Sigmoid colon (tissue), 7 donors: ENCODE measurements at places on chromosomes 13 and 19. TPM values are rescaled to one million over a fixed set of nuclear protein-coding genes. Genes with fewer than 3 reads are reported as not detected.

The ADAT3 gene
- total RNA-seq, result 2.2 TPM

The ZNF254 gene
- total RNA-seq, result 21.1 TPM

The ZNF358 gene
- total RNA-seq, result 68.3 TPM

The LYPD5 gene
- total RNA-seq, result 1.1 TPM

The CLDN10 gene
- not detected for total RNA-seq

The AKAP11 gene
- total RNA-seq, result 38.1 TPM

The NOP53 gene
- total RNA-seq, result 432 TPM

The NOTCH3 gene
- 6.2 TPM for total RNA-seq

The ZFP14 gene
- total RNA-seq, result 3.5 TPM

The EHD2 gene
- 184 TPM for total RNA-seq

The PGLYRP1 gene
- not detected for total RNA-seq

DNA sequence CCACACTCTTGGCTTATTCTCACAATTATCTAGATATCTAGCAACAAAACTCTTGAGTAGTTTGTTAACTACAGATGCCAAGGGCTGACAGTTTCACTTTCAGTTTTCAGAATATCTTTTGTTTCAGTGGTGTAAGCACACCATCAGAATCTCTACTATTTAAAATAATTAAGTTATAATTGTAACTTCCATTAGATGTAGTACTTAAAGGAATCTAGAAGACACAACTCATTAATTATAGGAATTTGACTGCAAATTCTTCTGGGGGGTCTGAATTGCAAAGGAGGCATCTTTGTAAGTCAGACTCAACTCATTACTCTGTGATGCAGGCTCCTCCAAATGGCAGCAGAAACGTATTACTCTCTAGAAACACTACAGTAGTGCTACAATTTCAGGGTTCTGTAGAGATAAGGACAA is 44.9 kb upstream of the USPL1 start:
- DNase-seq, result no peak

DNA sequence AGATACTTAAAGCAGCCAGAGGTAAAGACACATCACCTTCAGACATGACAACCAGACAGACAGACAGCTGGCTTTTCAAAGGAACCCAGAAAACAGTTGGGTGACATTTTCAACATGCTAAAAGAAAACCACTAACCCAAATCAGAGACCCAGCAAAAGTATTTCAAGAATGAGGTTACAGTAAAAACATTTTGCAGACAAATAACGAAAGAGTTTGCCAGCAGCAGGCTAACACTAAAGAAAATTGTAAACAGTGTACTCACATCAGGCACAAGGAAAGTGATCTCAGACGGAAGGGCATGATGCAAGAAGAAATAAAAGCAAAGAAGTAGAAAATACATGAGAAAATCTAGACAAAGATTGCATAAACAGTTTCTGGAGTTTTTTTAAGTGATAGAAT is 46.4 kb downstream of the AP1M1 start:
- DNase-seq, result no peak

GRCh38 chr19:42498169-42498757 is 30.0 kb downstream of the CEACAM1 start:
- no peak for DNase-seq

DNA sequence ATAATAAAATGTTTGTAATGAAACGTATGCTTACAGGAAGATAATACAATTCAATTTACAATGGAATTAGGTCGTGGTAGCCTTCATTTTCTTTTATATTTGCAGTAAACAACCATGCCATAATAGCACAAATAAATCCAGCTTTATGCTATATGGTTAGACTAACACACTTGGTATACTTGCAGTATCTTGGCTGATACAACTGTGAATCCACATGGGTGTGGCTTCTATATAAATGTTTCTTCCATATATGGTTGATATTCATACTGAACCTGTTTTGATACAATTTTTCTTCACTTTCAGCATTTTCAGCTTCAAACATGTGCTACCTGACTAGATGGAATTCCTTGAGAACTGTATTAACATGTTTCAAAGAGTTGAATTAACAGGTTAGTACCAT is 20.4 kb upstream of the SPRY2 start:
- DNase-seq, result no peak

DNA sequence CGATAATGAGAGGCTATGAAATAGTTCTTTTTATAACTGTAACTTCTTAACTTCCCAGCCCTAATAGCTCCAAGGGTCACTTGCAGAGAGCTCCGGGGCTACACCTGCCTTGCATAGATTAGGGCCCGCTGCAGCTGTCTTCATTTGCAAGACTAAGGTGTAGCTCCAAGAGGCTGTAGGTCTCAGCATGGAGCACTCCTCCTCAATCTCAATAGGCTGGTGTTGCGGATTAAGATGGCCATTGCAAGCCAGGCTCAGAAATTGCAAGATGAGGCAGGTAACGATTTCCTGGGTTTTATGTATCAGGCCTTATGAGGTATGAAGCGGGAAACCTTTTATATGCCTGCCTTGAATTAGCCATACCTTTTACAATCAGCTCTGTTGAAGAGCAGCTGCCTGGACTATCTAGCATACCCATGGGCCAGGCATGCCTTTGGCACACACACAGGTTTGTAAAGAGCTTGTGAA is 185.7 kb downstream of the TM9SF2 start:
- no peak for DNase-seq

- DNase-seq, result no peak
Observed at GRCh38 chr19:34711890-34712289, 22.2 kb upstream of the ZNF181 start.

GRCh38 chr13:108272333-108272732 is 2.8 kb downstream of the TNFSF13B start:
- DNase-seq, result no peak

GRCh38 chr19:15368798-15369593 is 10.6 kb downstream of the AKAP8 start:
- DNase-seq, result no peak

GRCh38 chr19:37691881-37692504 is 27.6 kb downstream of the ZNF607 start:
- DNase-seq, result peak; percentile 90

- no peak for DNase-seq
Observed at GRCh38 chr19:35034588-35035382, 4.5 kb downstream of the SCN1B start.

GRCh38 chr13:105990256-105990958 is 545.1 kb downstream of the EFNB2 start:
- no peak for DNase-seq

DNA sequence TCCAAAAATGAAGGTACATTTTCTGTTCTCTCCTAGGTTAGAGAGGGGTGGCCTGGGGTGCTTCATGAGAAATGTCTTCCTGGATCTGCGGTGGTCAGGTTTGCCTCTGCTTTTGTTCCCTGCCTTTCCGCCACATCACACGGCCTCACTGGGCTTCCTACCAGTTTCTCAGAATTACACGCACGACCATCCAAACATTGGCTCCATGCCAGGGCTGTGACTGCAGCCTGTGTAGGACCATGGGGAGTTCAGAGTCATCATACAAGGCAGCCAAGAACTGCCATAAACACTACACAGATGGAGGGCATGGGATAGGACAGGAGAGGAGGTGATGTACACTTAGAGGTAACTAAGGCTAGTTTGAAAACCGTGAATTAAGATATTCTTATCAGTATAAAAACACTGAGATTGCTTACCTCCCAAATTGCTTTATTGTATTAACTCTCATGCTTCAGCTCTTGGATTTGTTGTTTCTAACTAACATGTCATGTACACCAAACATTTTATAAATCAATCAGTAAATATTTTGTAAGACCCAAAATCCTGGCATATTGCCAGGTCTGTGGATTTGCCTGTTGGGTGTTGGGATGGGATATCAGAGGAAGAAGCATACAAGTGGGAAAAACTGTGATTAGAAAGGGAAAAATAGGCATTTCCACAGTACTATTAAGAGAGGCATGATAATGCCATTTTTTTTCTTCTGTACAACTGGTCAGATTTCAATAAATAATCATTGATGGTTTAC is 45.2 kb downstream of the CDADC1 start:
- peak; percentile 90 for DNase-seq

DNA sequence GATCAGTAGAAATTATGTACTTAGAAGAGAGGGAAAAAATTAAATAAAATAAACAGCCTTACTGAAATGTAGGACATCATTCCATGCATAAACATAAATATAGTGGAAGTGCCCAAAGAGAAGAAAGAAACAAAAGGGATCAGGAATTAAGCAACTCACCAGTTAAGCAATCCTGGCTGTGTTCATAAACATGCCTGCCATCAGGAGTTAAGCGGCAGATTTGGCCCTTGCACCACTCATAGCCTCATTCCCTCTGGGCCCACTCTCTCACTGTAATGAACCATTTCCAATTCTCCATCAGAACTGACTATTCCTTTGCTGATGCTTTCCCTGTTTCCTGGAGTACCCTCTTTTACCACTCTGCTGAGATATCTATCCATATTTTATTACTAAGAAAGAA is 281.4 kb downstream of the LHFPL6 start:
- peak; percentile 69 for DNase-seq

DNA sequence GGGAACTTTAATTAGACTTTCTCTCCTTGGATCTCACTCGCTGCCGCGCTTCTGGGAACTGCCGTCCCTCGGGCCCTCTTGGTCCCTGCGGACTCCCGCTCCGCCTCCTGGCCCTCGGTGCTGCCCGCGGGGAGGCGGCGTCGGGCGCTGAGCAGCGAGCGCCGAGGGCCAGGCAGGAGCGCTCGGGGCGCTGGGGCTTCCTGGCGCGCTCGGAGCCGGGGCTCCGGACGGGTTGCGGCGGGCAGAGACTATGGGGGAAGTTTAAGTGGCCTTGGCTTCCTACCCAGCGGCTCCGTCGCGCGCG is 704 bp downstream of the CHST8 start:
- no peak for DNase-seq

DNA sequence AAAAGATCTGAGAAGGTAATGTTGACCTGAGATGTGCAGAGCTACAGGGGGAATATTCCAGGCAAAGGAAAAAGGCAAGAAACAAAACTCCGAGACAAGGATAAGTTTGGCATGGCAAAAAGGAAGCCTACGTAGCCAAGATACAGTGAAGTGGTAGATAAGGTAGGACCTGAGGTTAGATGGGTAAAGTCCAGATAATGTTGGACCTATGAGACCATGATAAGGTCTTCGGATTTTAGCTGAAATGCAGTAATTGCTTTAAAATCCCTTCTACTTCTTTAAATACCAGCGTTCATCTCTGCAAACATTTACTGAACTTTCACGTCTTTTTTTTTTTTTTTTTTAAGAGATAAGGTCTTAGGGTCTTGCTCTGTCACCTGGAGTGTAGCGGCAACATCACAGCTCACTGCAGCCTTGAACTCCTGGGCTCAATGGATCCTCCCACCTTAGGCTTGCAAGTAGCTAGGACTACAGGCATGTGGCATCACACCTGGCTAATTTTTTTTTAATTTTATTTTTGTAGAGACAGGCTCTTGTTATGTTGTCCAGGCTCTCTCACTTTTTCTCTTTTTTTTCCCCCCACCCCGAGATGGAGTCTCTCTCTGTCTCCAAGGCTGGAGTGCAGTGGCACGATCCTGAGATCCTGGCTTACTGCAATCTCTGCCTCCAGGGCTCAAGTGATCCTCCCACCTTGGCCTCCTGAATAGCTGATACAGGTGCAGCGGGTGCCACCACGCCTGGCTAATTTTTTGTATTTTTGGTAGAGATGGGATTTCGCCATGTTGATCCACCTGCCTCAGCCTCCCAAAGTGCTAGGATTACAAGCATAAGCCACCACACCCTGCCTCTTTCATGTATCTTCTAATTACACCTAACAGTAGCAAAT is 4.2 kb upstream of the WBP4 start:
- DNase-seq, result no peak

GRCh38 chr13:44022196-44022595 is 142.5 kb downstream of the LACC1 start:
- DNase-seq, result no peak

GRCh38 chr19:43684326-43684725 is 14.4 kb upstream of the PLAUR start:
- DNase-seq, result no peak

GRCh38 chr19:40567040-40567749 is 9.5 kb upstream of the SHKBP1 start:
- DNase-seq, result no peak

- no peak for DNase-seq
Observed at GRCh38 chr13:46170268-46170667, 11.7 kb downstream of the LCP1 start.

DNA sequence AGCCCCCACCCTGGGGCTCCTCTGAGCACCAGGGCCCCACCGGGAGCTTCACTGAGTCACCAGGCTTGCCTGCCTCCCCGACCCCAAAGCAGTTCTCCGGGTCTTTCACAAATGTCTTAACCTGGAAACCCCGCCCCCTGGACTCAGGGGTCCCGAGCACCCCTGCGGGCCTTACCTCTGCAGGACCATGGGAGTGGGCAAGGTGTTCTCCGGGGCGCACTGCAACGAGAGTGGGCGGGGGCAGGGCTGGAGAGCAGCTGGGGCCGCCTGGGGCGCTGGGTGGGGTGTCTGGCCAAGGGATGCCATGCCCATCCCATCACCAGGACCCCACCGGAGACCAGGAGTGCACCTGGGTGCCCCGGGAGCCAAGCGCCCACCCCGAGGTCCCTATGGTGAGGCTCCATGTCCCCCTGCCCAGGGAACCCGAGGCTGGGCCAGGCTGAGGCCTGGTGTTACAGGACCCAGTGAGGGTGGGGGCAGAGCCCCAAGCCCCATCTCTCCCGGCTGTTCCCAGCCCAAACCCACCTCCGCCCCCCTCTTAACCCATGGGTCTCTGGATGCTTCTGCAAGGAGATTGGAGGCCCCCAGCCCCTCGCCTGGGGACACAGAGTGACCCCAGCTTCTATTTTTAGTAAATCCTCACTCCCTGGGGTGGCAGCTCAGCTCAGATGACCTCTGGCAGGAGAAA is 10.9 kb downstream of the MKNK2 start:
- peak; percentile 69 for DNase-seq
